Dermis blood vessel endothelial cell (primary cell): ENCODE measurements at places on chromosomes 3 and 15. TPM values are rescaled to one million over a fixed set of nuclear protein-coding genes. Genes with fewer than 3 reads are reported as not detected.

GRCh38 chr15:51126842-51127241, 32.1 kb upstream of the TNFAIP8L3 start:
- no peak for DNase-seq

- DNase-seq: no peak
Observed at GRCh38 chr3:120419797-120420196, 31.0 kb downstream of the FSTL1 start.

DNA sequence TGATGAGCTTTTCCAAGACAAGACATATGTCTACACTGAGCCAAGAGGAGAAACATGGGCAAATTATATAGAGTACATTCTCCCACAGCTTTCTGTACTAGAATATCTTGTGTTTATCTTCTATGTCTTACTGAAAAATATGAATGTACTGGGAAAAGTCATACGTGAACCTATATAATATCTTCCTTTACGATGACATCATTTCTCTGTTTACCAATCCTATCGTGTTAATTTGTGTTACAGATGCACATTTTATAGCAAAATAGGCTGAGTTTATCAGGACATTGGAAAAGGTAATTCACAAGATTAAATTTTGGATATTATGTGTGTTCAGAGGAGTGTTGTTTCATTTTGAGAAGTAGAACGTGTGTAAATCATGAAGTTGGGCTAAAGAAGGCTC, 452.5 kb upstream of the THRB start:
- DNase-seq: no peak

DNA sequence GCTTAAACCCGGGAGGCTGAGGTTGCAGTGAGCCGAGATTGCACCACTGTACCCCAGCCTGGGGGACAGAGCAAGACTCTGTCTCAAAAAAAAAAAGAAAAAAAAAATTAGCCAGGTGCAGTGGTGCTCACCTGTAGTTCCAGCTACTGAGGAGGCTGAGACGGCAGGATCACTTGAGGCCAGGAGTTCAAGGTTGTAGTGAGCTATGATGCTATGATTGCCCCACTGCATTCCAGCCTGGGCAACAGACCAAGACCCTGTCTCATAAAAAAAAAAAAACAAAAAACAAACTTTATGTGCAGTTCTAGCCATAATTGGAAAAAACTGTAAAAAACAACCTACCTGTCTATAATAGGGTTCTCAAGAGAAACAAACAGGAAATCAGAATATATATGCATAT, 39.9 kb upstream of the IGF2BP2 start:
- DNase-seq: no peak

DNA sequence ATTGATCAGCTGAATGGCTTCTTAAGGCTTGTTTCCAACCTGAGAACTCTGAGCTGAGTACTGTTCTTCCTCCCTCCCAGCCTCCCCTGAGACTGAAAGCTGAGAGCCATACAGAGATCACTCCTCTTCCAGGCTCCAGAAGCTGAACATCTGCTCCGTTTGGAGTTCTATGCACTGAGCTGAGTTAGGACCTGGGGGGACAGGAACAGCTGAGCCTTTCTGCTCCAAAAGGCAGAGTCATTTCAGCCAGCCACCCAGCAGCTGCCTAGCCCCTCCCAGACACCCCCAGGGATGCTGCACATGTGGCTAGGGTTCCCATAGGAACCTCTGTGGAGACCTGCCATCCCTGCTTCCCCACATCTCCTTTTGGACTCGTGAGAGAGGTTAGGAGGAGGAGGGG, 64.2 kb upstream of the GLCE start:
- DNase-seq: no peak

DNA sequence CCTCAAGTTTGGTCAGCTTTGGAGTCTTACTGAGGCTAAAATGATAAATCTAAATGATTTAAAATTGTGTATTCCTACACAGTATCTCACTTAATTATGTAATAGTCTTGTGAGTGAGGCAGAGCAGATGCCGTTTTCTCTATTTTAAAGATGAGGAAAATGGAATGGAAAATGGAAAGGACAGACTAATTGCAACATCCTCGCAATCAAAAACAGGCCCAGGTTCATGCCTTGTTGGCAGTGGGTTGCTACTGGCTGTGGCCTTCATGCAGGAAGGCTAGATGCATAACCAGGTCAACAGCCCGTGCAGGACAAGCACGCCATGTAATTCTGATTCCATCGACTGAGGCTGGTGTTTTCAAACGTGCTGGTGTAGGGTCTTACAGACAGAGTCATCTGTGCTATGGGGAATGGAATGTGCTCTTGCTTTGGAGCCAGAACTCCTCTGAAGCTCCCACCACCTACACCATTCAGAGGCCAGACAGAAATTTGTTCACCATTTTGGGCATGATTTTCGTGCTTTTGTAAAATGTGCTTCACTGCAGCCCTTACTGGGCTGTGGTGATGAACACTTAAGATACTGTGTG, 37.9 kb downstream of the MLH1 start:
- no peak for DNase-seq

DNA sequence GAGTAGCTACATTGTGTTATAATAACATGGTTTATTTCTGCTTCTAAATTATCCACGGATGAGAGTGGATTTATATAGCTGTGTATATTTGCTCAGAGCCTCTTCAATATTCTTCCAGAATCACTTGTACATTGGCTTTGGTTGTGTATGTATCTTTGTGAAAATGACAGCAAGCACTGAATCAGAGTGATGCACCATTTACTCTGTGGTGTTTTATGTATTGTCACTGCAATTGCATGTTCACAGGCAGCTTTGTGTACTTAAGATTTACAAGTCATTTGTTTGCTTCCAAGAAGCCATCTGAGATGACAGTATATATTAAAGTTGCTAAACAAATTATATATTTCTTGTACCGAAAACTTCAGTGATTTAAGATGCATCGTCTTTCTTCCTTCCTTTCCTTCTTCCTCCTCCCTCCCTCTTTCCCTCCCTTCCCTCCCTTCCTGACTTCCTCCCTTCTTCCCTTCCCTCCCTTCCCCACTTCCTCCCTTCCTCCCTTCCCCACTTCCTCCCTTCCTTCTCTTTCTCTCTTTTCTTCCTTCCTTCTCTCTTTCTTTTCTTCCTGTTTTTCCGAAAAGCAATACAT, 362.3 kb upstream of the GOLIM4 start:
- no peak for DNase-seq

DNA sequence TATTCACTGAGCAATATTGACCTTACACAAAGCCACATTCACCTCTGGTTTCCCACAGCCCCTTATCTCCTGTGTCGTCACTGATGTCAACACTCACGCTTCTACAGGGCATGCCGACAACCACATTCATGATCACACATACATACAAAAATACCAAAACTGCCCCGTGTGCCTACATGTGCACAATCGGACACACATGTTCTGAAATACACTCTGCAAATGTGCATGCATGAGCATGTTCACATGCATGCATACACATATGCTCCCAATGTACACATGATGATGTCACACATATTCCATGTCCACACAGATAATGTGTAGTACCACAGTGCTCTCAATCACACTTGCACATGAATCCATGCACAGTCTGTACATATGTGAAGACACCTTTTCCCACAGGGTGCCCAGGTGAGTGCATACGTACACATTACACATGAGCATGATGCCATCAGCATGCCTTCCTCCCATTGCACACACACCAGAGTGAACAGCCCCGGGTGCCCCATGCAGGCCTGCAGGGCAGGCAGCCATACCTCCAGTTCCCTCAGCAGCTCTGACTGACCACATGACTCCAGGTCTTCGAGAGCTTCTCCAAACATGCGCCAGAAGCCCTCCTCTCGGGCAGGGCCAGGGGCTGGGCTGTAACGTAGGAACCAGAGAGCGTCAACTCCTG, 37.0 kb downstream of the GRIP2 start:
- DNase-seq: no peak

PLSCR4 gene
- 655 and 677 TPM in 2 replicates for total RNA-seq

DNA sequence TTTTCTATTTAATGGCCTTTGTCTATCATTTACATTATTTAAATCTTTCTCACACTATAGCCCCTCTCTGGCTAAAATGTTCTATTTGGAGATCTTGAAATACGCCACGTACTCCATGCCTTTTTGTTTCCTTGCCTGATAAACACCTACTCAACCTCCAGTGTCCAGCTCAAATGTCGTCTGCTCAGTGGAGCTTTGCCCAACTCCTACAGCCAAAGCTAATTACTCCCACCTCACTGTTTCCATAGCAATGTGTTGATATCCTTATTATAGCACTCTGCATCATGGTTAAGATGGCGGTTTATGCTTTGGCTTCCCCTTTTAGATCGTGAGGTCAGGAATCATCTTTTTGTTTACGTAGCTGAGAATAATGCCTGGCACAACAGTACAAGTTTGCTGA, 55.9 kb downstream of the NGLY1 start:
- DNase-seq: no peak

GRCh38 chr3:155744626-155745324, at the start of gene PLCH1:
PLCH1 (minus strand) TSS chr3:155745071; CDS start chr3:155704224, 40,847 bp downstream.
- DNase-seq: peak; percentile 68

DNA sequence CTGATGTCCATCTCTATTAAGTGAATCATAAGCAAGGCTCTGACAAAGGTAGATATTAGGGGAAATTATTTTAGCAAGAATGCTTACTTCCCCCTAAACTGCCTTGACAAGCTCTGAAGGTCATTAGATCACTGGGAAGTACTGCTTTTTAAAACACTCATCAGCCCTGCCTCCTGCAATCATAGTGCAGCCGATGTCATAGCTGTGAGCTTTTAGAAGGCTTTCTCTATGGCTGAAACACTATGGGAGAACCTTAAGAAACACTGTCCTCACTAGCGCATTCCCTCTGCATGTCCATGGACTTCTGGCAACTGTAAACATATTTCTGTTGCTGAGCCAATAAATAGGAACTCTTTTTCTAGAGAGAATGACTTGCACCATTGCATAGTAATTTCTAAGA, 38.7 kb upstream of the PTPRG start:
- DNase-seq: no peak

DNA sequence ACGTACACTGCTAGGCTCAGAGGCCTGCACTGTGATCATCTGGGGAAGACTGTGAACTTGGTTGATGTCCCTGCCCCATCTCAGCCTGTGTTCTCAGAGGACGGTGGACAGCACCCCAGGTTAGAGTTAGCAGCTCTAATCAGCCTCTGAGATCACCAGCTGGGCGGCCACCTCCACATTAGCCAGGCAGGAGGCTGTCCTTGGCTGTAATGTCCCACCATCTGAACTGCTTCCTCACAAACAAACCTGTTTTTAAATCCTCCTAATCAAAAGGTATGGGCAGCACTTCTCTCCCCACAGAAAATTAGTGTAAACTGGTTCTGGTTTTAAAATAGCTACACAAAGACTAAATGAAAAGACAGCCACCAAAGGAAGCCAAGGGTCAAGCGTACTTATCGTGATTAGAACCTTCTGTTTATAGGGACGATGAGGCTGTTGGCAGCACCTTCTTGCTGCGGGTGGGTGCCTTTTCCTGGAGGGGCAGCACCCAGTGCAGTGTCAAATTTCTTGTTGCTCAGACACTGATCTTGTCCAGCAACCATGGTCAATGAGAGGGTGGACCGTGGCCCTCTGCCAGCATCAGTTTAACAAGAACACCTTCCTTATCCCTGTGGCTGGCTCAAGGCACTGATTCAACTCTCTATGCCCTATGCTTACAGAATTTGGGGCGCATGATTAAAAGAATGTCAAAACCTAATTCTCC, 24.6 kb downstream of the ACSBG1 start:
- no peak for DNase-seq

- no peak for DNase-seq
Observed at GRCh38 chr3:128999102-128999501, 2.0 kb upstream of the EFCC1 start.

DNA sequence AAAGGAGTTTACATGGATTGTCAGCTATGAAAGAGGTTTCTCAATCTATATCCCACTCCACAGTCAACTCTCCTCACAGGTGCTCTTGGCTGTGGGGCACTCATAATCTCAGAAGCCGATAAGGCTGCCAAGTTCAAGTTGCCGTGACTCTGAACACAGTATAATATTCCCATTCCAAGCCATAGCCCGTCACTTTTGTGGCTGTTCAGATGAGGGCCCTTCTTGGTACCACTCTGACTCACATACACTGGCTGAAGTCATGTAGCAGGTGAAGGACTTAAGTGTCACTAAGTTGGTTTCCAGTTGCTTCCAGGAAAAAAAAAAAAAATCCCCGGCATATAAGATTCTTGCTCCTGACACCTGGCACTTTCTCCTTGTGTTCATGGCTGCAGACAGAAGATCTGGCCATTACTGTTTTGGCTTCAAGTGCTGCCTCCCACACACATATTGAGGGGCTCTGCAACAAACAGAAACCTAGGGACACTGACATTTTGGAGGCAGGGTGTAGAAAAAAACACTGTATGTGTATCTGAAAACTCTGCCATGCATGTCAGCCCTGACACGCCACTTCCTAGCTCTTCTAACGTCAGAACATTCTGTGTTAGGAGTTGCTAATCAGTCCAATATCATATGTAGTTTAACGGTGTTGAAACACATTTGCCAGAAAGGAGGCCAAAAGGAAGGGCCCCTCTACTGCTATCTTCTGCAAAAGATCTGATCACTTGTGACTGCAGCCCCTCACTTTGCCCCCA, 170.2 kb upstream of the ICE2 start:
- DNase-seq: no peak

DNA sequence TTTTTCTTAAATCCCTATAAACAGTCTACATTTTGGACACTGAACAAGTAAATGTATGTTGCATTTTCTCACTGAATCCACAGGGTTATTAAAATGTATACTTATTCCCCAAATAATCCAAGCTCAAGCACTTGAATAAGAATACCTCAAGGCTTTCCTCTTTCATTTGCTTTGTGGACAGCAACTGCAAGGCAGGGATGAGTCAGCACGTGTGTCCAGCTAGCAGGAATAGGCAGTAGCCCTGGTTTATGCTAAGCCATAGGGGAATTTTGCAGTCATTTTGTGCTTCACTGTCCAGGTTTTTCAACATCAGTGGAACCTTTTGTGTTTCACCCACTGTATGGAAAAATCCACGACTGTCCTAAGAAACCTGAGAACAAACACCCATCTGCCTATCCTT, 96.7 kb upstream of the KCNMB2 start:
- DNase-seq: peak; percentile 15

DNA sequence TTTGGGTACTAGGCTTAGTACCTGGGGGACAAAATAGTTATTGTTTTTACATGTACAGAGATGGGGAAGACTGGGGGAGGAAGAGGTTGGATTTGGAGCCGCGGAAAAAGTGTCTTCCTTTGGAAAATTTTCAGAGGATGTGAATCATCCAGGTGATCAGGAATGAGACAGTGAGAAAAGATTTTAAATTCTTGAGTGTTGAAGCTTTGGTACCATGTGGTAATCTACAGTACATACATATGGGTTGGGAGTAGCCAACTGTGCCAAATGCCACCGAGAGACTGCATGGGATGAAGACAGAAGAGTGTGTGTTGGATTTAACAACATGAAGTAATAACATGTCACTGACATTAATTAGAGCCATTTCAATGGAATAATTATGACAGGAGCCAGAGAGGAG, 1238.2 kb downstream of the ROBO1 start:
- DNase-seq: no peak

- DNase-seq: peak; percentile 55
Observed at GRCh38 chr15:83106994-83107840, at the start of gene TM6SF1. TM6SF1 (plus strand) TSS chr15:83107645; CDS start chr15:83107681, 36 bp downstream.

DNA sequence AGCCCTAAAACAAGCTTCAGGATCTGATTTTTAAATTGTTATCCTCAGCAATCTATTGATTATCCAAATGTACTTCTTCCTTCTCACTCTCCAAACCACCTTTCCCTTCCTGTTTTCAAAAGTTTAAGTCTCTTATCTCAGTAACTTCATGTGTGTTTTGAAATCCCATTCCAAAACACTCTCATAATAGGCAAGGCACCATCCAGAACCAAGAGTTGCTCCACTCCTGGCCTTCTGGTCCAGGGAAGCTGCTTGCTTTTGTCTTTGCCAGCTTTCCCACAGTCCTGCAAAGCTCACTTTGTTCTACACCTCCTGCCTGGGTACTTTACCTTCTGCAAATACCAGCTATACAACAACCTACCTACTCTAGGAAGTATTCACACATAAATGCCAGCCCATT, 63.5 kb downstream of the MLH1 start:
- DNase-seq: no peak
